ENCODE measurements at places on chromosomes 11 and 22.

DNA sequence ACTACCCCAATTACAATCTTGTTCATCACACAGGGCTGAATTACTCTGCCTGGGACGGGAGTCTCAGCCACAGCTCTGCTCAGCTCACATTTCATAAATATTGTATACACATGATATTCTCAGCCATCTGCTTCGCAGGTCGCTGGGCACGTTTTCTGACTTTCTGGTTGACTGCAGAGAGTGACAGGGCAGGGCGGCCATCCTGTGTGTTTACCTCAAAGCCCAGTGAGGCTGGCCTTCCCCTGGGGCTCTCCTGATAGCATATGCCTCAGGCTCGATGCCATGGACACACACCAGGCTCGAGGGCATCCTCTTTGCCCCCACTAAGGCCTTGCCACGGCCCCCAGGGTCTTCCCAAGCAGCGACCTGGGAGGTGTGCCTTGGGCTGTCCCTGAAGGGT, 345.0 kb downstream of the CADM1 start:
- no peak for DNase-seq

GRCh38 chr11:66230978-66231377, 37.5 kb upstream of the RAB1B start:
- no peak for DNase-seq

- no peak for DNase-seq
These were observed 159.9 kb upstream of the NAV2 start for GRCh38 chr11:19552656-19553260.

GRCh38 chr11:31340903-31341572, 28.5 kb downstream of the DCDC1 start:
- DNase-seq, result no peak

DNA sequence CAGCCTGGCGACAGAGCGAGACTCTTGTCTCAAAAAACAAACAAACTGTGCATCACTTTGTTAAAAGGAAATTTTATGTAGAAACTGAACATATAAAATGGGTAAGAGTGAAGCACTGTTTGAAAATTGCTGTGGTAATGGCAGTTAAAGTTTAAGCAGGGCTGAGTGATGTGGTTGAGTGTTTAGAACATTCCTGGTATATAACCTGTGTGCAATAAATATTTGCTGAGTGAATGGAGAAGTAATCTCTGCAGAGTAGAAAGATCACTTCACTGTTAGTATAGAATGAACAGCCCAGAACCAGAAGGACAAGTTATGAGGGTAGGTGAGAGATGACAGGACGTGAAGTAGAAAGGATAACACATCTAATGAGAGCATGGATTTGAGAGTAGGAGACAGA, 27.3 kb downstream of the CECR2 start:
- DNase-seq, result no peak

GRCh38 chr11:1796413-1797011, 32.8 kb upstream of the CTSD start:
- no peak for DNase-seq

GRCh38 chr11:73177778-73178539, 35.8 kb upstream of the FCHSD2 start:
- peak; percentile 82 for DNase-seq

DNA sequence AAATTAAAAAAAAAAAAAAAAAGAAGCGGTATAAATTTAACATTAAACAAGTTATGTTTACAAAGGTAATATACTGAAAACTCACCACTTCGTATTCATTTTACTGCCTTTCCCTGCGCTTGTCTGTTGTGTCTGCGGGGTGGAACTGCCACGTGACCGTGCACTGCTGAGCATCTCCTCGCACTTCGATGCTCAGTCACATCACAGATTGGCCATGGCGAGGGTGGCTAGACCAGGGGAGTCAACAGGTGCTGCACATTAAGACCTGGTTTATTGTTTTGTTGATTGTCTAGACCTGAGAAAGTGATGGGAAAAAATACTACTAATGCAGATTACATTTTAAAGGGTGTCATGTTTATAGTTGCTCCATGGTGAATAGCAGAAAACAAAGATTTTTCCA, 22.8 kb upstream of the TUB start:
- no peak for DNase-seq

DNA sequence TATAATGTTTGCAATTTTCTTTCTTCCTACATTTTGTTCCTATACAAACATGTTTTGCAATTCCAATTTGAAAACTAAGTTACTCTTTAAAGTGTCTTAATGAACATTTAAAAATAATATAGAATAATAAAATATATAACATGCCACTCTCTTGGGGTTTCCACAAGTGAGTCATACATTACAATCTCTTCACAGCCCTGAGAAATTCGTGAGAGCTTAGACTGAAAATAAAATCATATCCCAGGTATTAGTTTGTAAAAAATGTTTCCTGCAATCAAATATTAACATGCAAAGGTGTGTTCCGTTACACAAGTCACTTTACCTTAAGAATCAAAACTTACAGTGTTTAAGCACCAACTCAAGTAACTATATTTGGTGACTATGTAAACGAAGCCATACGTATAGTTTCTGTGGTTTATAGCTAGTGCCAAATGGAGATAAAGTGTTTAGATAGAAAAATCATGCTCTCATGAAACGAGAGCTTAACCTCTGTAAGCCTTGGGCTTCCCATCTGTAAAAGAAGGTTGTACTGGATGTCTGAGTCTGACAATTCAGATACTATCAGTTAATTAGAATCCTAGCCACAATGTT, 253.6 kb upstream of the ANO3 start:
- DNase-seq, result no peak

- DNase-seq, result no peak
These were observed 40.1 kb downstream of the TRIM29 start for GRCh38 chr11:120097721-120098385.

GRCh38 chr11:64157631-64158394, 8.1 kb downstream of the MACROD1 start:
- DNase-seq, result no peak

DNA sequence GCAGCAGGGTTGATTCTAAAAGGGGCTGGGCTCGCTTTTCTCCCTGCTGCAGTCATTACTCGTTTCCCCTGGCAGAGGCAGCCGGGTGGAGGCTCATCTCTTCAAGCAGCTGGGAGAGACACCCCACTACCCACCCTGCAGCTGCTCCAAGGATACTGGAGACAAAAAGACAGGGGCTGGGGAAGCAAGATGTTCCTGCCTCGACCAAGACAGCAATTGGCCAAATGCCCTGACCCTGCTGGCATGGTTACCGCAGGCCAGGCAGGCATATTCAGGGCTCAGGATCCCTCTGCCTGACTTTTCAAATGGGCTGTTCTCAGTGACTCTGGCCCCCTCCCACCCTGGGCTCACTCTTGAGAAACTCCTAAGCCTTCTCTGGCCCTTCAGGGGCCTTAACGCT, 6.8 kb upstream of the RGL4 start:
- DNase-seq, result peak; percentile 25

GRCh38 chr11:70713086-70713835, 314.9 kb downstream of the CTTN start:
- no peak for DNase-seq

DNA sequence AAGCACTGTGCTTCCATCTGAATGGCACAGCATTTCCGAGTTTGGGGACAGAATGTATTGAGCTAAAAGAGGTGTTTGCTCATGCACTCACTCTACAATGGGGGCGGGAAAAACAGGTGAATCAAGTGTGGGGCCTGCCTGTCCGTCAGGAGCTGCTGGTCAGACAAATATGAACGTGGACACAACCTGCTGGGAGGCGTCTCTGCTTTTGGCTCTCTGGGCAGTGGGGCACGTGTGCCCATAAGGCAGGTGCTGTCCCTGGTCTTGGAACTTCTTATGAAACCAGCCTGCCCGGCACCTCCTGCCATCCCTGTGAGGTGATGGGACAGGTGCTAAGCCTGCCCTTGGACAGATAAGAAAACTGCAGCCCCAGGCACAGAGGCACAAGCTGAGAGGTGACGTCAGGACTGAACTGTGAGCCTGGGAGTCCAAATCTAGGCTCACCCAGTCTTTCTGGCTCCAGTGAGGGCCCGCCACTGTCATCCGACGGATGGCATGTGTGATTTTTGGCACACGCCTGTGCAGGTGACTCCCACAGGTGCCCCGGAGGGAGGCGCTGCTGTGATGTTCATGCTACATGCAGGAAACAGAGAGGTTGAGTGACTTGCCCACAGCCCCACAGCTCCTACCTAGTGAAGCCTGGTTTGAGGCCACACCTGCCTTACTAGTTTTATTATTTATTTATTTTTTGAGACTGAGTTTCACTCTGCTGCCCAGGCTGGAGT, 51.6 kb downstream of the SMIM38 start:
- no peak for DNase-seq

DNA sequence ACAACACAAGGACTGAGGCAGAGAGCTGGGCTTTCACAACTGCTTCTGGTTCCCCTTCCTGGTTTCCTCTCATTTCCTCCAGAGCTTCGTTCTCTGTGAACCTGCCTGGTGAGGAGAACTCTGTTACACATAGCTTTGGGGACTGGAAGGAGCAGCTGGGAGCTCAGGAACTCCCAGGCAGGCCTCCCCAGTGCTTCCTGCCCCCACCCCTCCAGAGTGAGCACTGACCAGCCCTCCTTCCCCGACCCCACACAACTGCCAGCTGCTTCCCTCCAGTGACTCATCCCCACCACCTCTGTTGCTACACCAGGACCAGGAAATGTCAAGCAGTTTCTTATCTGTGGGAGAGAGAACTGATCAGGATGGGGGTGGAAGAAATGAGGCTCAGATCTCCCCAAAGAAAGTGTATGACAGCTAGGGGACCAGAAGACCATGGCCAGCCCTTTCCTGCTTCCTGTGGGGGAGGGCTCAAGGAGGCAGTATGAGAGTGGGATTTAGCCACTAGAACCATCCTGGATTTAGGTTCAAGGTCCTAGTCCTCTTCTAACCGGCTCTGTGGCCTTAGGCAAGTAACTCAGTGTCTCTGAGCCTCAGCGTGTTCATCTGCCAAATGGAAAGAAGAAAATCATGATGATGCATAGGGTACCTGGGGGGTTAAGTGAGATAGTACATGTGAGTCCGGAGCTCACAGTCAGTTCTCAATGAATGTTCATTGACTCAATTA, 4.5 kb upstream of the TP53I11 start:
- DNase-seq, result no peak

DNA sequence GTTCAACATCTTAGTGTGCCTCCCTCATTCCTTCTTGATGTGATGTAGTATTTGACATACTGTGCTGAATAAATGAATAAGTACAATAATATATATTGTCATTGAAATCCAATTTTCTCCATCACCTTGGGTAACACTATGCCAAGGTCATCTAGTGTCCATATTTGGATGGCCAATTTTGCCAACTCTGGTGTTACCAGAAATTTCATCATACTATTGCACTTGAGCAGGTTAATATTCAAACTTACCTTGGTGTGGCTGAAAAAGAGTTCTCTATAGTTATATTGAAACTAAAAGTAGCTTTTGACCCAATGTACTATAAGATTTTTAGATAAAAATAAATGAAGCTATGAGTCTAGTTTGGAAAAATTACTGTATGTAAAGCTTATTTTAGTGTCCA, 98.2 kb upstream of the SLC6A5 start:
- no peak for DNase-seq

DNA sequence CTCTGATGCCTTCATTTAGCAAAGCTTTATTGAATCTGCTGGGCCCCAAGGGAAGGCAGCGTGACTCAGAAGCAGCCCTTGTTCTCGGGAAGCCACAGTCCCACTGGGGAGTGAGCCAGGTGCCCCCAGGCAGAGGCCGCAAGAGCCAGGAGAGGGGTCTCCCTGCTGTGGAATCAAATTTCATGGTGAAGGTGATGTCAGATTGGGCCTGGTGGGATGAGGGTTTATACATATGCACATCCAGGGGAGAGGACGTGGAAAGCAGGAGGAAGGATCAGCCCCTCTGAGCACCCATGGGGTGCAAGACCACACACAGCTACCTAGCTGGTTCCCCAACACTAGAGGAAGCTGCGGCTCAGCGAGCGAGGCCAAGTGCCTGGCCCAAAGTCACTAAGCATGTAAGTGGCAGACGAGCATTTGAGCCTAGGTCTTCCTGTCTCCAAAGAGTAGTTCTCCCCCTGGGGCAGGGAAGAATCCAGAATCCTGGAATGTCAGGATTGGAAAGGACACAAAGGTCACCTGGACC, 2.0 kb downstream of the SYNGR1 start:
- DNase-seq, result no peak

DNA sequence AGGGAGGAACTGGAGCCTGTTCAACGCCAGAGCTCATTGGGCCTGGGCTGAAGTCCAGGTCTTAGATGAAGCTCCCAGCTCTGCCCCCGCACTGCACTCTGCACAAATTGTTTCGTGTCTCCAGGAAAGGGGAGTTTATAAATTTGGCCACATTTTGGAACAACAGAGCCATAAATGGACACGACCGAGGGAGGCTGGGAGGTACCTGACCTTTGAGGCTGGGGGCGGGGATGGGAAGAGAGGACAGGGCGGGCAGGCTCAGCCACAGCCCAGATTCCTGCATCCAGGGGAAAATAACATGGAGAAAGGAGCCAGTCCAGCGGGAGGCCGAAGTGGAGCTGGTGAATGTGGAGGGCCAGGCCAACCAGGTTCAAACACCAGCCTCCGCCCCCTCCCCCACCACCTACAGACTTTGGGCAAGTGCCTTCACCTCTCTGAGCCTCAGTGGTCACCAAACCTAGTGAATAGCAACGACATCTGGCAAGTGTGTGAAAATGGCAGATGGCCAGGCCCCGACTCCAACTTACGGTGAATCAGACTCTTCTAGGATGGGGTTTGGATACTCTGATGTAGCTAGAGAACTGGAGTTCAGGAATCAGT, 36.8 kb upstream of the SMTN start:
- peak; percentile 58 for DNase-seq

GRCh38 chr11:100575860-100576717, 111.0 kb upstream of the ARHGAP42 start:
- DNase-seq, result peak; percentile 57

DNA sequence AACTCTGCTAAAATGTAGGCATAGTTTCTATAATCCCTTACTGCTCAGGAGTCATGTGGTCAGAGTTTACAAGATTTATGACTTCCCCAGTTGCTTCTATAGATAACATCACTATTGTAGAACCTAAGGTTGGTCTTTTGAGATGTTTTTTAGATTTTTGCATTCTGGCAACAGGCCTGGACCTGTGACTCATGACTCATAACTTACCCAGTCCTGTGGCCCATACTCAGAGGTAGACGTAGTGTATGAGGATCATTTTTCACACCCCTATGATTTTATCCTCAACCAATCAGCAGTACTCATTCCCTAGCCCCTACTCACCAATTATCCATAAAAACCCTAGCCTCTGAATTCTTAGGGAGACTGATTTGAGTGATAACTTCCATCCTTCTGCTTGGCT, 384.4 kb upstream of the DDI1 start:
- DNase-seq, result no peak

- DNase-seq, result no peak
These were observed 971.8 kb upstream of the TENM4 start for GRCh38 chr11:80412604-80413003.

GRCh38 chr11:107508858-107509244, 51.2 kb upstream of the CWF19L2 start:
- DNase-seq, result no peak

- DNase-seq, result no peak
These were observed 190.8 kb downstream of the DSCAML1 start for GRCh38 chr11:117606211-117606610.

All from muscle of arm (tissue), 14 donors.